Inflammatory macrophage treated with lipopolysaccharide for 1 hour (primary cell): ENCODE measurements at places on chromosomes 12 and 14.

- peak; percentile 11 for DNase-seq
These were observed 465.5 kb upstream of the ATP2B1 start for GRCh38 chr12:90174198-90174510.

DNA sequence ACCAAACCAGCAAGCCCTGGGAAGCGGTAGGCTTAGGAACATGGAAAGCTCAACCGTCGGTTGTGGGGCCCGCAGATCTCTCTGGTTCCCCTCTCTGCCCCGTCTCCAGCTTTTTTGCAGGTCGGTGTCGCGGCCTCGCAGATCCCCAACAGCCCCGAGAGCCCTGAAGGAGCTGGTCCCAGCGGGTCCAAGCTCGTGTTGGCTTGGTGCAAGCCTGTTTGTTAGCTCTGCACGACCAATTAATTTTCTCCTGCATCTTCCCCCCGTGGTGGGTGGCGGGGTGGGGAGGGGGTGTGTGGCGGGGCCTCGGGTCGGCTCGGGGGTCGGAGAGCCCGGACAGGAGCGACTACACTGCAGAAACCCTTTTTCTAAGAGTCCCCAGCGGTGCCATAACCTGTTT lies 449 bp upstream of the SLC24A4 start:
- DNase-seq: no peak

DNA sequence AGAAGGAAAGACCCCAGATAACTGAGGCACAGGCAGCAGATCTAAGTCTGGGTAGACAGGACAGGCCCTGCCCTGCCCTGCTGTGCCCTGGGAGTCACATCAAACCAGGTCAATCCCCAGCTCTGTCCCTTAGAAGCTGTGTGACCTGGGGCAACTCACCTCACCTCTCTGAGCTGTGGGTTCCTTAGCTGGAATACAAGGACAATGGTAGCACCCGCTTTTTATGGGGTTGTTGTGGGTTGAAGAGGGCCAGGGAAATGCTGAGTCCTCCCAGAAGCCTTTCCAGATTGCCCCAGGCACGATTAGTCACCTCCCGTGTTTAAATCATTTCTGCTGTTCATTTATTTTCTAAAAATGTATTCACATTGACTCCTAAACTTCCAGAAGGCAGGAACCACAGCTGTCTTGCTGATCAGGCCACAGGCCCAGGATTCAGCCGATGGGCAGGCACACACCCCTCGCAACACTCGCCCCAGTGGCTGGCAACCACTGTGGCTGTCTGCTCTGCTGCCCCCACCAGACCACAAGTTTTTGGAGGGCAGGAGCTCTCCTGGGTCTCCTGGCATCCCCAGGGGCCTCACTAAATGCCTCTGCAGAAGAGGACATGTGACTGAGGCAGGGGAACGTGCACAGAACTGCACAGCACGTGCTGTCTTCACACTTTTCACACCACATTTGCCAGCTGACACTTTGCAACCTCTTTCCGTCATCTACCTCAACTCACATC lies 3.0 kb downstream of the SELPLG start:
- DNase-seq: no peak

DNA sequence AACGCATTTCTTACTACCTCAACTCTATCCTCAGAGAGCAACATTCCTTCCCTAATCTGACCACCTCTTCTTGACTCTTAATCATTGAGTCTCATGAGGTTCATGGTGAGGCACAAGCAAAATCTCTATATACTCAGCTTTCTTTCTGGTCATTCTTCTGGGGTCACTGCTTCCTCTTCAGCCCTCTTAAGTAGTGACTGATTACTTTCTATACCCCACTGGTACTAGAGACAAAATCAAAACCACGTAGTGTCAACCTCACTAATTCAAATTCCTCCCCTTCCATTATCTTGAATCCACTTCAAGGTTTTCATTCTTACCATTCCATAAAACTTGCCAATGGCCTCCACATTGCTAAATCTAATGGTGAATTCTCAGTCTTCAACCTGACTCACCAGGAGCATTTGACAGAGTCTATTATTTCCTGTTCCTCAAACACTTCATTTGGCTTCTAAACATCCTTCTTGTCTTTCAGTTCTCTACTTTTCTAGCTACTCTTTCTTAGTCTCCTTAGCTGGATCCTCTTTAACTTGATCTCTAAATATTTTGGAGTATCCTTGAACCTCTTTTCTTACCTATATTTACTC lies 6.8 kb downstream of the WDHD1 start:
- DNase-seq: peak; percentile 8

GRCh38 chr12:93214523-93215289 lies 163.0 kb upstream of the NUDT4 start:
- DNase-seq: no peak

- no peak for DNase-seq
These were observed 83.8 kb downstream of the PEBP1 start for GRCh38 chr12:118219772-118220171.

- no peak for DNase-seq
These were observed 57.1 kb downstream of the AEBP2 start for GRCh38 chr12:19496219-19496878.

DNA sequence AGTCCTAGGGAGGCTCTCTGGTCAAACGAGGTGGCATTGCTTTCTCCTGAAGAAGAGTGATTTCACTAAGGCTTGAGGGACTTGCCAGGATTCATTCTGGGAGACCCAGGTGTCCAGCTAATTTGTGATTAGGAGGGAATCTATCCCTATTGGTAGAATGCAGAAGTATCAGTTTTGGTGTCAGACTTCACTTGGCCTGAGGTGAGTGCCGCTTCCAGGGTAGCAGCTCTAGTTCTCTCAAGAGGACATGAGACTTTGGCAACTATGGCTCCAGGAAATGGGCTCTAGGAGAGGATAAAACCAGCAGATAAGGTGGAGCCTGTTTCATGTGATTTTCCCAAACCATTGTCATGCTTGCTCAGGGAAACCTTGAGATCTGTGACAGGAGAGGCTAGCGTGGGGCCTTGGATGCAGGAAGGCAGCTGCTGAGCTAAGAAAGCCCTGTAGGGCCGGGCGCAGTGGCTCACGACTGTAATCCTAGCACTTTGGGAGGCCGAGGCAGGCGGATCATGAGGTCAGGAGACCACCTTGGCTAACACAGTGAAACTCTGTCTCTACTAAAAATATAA lies 11.6 kb upstream of the TMEM117 start:
- DNase-seq: no peak

DNA sequence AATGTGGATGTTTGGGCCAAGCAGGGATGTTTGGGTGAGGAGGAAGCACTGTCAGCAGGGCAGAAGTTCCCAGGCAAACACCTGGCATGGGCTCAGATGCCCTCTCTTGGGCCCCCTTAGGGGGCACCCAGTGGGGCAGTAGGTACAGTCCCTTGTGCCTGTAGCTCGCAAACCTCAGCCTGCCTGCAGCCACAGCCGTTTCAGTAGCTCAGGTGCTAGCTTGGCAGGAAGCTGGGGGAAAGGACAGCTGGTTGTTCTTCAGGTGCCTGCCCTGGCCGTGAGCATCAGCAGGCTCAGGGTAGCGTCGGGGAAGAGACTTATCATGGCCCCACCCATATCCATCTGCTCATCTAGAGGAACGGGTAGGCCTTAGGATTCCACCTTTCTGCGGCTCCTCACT lies 67.5 kb downstream of the B4GALNT3 start:
- DNase-seq: no peak

DNA sequence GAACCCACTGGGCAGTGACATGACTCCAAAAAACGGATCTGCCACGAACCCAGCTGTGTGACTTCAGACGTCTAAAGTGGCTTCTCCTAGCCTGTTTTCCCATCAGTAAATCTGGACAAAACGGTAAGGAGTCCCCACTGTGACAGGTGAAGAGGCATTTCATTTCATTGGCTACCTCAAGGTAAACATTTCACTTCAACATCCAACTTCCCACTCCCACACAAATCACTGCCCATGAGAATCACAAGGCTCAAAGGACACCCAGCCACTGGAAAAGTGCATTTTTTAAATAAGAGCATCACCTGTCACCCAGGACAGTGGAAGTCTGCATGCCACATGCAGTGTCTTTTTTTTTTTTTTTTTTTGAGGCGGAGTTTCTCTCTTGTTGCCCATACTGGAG lies 27.9 kb downstream of the HSP90AA1 start:
- no peak for DNase-seq

DNA sequence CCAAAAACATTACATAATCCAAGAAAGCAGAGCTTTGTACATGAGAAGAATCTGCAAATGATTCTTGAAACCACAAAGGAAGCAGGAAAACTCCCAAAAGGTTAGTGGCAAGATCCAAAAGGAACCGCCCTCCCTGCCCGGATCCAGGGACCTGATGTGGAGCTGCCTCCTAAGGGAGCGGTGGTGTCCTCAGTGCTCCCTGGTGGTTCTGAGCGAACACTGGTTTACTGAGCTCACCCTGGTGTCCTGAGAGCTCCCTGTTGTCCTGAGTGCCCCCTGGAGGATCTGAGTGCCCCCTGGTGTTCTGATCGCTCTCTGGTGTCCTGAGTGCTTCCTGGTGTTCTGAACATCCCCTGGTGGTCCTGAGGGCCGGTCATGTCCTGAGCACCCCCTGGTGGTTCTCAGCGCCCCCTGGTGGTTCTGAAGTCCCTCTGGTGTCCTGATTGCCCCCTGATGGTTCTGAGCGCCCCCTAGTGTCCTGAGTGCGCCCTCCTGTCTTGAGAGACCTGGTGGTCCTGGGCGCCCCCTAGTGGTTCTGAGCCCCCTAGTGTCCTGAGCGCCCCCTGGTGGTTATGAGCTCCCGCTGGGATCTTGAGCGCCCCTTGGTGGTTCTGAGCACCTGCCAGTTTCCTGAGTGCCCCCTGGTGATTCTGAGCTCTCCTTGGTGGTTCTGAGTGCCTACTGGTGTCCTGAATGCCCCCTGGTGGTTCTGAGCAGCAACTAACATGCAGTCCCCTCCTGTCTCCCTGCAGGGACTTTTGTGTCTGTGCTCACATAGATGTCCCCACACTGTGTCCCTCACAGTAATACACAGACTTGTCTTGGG lies 891.1 kb downstream of the TMEM121 start:
- DNase-seq: peak; percentile 70

DNA sequence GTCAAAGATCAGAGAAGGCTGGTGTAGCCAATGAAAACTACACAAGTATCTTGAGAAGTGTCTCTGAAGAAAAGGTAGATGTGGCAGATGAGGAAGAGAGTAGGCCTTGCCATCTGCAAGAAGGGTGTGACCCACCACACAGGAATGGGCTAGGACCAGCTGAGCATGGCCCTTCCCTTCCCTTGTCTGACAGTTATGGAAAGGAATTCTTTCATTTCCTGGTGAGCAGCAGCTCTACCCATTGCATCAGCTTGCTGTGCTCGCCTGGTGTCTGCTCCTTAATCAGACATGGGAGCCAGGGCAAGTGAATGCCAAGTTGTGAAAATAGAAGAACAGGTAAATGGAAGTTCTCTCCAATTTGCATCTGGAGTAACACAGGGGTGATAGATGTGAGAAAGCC lies 145.2 kb upstream of the KRR1 start:
- DNase-seq: no peak

GRCh38 chr12:81081726-81082125 lies 3.8 kb downstream of the ACSS3 start:
- DNase-seq: no peak

GRCh38 chr12:50354908-50355307 lies 41.5 kb downstream of the FAM186A start:
- no peak for DNase-seq

DNA sequence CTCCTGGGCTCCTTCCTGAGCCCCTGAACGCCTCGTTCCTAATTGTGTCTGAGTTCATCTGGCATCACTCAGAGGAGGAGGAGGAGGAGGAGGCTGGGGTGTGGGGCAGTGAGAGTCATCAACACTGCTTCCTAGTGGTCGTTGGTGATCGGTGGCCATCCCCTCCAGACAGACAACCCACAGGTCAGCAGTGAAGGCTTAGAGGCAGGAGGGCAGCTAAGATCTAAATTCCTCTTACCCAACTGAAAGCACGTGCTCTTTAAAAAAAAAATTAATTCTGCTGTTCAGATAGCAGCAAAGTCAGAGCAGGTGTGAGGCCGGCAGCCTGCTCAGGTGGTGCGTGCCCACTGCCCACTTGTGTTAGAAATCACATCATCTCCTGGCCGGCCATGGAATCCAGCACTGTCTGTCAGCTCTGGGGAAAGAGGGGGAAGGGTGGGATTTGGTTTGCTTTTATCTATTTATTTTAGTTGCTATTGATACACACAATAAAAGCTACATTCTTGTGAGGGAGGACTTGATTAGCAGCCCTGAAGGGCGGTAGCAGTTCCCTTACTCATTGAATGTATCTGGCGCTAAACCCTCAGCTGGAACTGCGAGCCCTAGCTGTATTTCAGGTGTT lies 46.6 kb downstream of the PPP2R5C start:
- no peak for DNase-seq

DNA sequence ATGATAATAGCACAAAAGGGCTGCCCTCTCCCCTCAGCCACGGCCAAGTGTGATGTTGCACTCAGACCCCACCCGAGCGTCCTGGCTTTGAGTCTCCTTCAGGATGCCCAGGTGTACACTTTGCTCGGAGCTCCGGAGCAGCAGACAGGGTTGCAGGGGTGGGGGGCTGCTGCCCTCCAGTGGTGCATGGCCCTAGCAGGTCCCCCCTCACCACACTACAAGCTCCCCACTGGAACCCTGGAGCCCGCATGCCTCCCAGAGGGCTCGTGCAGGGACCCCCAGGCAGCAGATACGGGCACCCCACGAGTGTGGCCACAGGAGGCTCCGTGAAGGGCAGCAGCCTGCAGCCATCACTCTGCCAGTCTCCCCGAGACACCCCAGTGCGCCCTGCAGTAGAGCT lies 69.9 kb upstream of the C14orf180 start:
- DNase-seq: no peak

GRCh38 chr12:45473636-45474035 lies 255.9 kb upstream of the ARID2 start:
- DNase-seq: no peak
